Left lung (tissue), 14 donors: ENCODE measurements at places on chromosomes 12 and 14. TPM values are rescaled to one million over a fixed set of nuclear protein-coding genes. Genes with fewer than 3 reads are reported as not detected.

GRCh38 chr12:124497658-124498057 is 69.8 kb downstream of the NCOR2 start:
- no peaks in the 10 kb centered on the region for H3K27me3 ChIP-seq
- H3K4me3 ChIP-seq, result no peak overlapping the region
- H3K36me3 ChIP-seq, result peaks cover 30% of the 10 kb centered on the region
- no peak for DNase-seq

- DNase-seq, result peak; percentile 88
- H3K27me3 ChIP-seq, result no peaks in the 10 kb centered on the region
- peak overlapping the region; percentile 90 for H3K27ac ChIP-seq
- H3K36me3 ChIP-seq, result no peaks in the 10 kb centered on the region
Measured at GRCh38 chr14:55580470-55581341, 699 bp downstream of the KTN1 start.

GRCh38 chr12:96130396-96131059 is 63.6 kb upstream of the ELK3 start:
- H3K36me3 ChIP-seq, result no peaks in the 10 kb centered on the region
- no peak overlapping the region for H3K4me3 ChIP-seq
- H3K27ac ChIP-seq, result no peak overlapping the region
- no peak for DNase-seq
- no peaks in the 10 kb centered on the region for H3K27me3 ChIP-seq

DNA sequence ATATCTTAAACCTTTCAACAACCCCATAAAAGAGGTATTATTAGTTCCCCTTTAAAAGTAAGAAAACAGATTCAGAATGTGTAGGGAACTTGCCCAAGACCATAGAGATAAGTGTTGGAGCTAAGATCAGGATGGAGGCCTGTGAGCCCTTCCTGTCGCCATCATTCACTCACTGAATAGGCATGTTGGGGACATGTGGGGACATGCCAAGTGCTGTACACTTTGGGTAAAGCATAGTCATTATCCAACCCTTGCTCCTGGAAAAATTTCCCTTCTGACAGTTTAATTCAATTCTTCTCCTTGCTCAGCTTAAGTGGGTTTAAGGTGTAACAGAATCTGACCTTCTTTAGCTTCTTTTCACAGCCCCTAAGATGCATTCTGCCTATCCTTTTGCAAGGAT is 28.0 kb upstream of the C12orf42 start:
- H3K36me3 ChIP-seq, result no peaks in the 10 kb centered on the region
- no peak overlapping the region for H3K4me3 ChIP-seq
- no peaks in the 10 kb centered on the region for H3K27me3 ChIP-seq

DNA sequence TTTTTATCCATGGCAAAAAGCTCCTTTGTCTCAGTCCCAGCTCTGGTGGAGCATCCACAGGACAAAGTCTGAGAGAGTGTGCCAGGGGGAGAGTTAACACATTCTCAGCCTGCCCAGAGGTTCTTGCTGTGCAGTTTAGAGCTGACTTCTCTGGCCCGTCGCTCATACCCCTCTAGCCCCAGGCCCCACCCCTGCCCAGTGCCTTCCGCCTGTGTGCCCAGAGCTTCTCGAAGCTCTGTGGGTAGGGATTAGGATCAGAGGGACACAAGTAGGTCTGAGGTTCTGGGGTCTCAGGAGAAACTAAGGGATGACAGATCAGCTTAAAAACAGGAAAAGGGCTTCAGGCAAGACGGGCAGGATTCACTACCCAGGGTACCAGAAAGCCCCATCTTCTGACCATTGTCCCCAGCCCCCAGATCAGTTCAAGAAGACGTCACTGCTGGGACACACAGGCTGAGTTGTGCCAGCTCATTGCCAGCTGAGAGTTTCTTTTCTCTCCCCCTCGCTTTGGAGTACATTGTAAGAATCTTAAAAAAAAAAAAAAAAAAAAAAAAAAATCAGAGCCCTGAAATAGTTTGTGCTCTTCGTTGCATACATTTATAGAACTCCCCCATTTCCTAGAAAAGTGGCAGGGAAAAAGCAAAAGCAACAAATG is 127.0 kb downstream of the GCH1 start:
- no peak for DNase-seq
- no peak overlapping the region for H3K4me3 ChIP-seq
- no peaks in the 10 kb centered on the region for H3K4me1 ChIP-seq
- H3K27me3 ChIP-seq, result no peaks in the 10 kb centered on the region
- no peak overlapping the region for H3K27ac ChIP-seq

DNA sequence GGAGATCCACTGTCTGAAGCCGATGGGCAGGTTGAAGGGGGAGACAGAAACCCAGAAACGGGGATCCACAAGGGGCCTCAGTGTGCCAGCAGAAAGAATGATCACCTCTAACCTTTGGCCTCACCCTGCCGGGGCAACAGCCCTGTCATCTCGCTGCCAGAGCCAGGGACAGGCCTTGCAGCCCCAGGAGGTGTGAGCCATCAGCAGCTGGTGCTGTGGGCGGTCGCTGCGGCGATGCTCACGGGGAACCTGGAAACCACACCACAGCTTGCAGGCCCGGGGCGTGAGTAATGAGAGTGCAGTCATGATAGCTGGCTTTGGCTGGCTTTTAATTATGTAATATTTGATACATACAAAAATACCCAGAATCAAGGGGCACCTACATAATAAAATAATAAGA is 4.7 kb upstream of the TTC7B start:
- no peak overlapping the region for H3K27ac ChIP-seq
- H3K4me3 ChIP-seq, result no peak overlapping the region
- no peaks in the 10 kb centered on the region for H3K27me3 ChIP-seq
- no peaks in the 10 kb centered on the region for H3K4me1 ChIP-seq

- no peak for DNase-seq
- no peak overlapping the region for H3K27ac ChIP-seq
- no peak overlapping the region for H3K4me3 ChIP-seq
- H3K36me3 ChIP-seq, result no peaks in the 10 kb centered on the region
Measured at GRCh38 chr12:132390287-132391076, 61.1 kb upstream of the GALNT9 start.

GRCh38 chr14:25122211-25122610 is 72.3 kb upstream of the STXBP6 start:
- H3K4me3 ChIP-seq, result no peak overlapping the region
- DNase-seq, result no peak
- no peaks in the 10 kb centered on the region for H3K27me3 ChIP-seq
- no peaks in the 10 kb centered on the region for H3K4me1 ChIP-seq
- H3K36me3 ChIP-seq, result no peaks in the 10 kb centered on the region
- no peak overlapping the region for H3K27ac ChIP-seq

- DNase-seq, result peak; percentile 84
- no peaks in the 10 kb centered on the region for H3K36me3 ChIP-seq
- H3K27me3 ChIP-seq, result no peaks in the 10 kb centered on the region
- peak overlapping the region; percentile 62 for H3K4me3 ChIP-seq
- H3K4me1 ChIP-seq, result peaks cover 29% of the 10 kb centered on the region
Measured at GRCh38 chr12:6850796-6851152, 312 bp downstream of the CDCA3 start.

DNA sequence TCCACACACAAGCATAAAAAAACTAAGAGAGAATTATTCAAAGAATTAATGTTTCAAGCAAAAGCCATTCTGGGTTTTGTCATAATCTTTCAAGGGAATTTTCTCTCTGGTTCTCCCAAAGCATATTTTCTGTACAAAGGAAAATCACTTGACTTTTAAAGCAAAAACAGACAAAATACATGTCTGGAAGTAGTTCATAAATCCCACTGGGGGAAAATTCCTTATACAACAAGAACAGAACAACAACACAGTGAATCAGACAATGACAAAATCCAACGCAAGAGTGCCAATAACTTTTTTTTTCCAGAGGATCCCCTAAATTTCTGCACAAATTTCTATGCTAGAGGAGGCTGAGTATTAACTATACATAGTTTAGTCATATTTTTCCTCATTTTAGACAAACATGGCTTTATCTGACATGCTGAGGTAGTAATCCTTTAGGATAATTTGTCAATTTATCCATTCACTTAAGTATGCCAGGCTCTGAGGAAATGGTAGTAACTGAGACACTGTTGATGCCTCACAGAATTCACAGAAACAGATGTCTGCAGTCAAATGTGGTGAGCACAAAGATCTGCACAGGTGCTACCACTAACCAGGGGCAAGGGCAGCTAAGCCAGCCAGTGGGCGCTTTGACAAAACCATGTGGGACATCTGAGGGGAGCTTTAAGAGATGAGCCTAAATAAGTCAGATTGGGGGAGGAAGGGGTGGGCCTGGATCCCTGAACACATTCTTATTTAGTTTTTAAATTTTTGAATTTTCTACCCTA is 38.0 kb downstream of the GRIP1 start:
- no peak overlapping the region for H3K4me3 ChIP-seq
- no peaks in the 10 kb centered on the region for H3K36me3 ChIP-seq
- no peaks in the 10 kb centered on the region for H3K27me3 ChIP-seq
- no peak overlapping the region for H3K27ac ChIP-seq
- no peaks in the 10 kb centered on the region for H3K4me1 ChIP-seq

- H3K4me3 ChIP-seq, result no peak overlapping the region
- H3K36me3 ChIP-seq, result no peaks in the 10 kb centered on the region
- no peak overlapping the region for H3K27ac ChIP-seq
- no peaks in the 10 kb centered on the region for H3K27me3 ChIP-seq
- DNase-seq, result no peak
Measured at GRCh38 chr12:91746976-91747375, 398.7 kb downstream of the BTG1 start.

DNA sequence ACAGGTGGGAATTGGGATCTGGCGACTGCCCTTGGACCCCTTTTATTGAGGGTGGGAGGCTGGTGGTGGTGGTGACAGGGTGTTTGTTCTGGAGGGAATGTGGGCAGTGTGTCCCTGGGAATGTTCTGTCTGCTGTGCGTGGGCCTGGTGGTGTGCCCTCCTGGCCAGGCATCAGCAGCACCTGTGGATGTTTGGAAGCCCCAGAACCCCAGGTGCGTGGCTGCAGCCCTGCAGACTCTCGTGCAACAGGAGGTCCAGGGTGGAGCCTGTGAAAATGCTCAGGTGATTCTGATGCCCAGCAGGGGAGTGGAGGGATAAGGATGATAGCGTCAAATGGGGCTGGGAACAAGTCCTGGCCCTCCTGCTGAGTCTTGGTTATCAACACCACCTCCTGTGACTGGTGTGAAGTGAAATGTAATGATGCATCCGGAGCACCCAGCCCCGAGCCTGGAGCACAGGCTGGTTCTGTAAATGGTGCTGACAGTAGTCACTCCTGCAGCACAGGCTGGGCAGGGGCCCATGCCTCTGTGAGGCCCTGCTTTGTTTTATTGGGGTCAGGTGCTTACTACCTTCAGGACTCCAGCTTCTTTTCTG is 176.6 kb downstream of the TSPAN9 start:
- H3K27ac ChIP-seq, result no peak overlapping the region
- H3K36me3 ChIP-seq, result no peaks in the 10 kb centered on the region
- H3K27me3 ChIP-seq, result no peaks in the 10 kb centered on the region
- no peak overlapping the region for H3K4me3 ChIP-seq
- H3K4me1 ChIP-seq, result peaks cover 19% of the 10 kb centered on the region

DNA sequence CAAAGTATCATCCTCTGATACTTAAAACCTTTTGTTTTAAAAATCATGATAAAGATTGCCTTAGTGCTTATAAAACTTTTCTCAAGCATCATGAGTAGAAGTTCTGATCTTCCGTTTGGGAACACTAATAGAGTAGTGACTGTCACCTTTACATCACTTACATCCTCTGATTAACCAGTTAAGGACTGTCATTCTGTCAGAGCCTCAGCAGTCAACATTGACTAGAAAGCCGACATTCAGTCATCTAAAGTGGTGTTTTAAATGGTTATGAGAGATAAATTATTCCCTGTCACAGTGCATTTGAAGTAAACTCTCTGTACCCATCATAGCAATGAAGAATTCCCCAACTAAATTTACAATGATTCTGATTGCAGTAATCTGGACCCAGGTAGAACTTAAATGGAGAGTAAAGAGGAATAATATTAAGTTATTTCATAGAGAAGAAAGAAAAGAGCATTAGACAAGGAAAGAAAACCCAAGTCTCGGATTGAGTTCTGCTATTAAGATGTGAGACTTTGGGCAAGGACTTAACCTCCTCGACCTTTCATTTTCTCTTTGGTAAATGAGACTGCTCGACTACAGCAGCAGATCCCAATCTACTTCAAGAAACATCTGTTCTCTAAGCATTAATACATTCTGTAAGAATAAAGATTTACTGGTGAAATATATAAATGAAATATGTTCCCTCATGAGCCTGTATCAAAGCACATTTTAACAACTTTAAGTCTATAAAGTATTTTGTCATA is 563.9 kb upstream of the LMO3 start:
- no peak overlapping the region for H3K27ac ChIP-seq
- H3K36me3 ChIP-seq, result no peaks in the 10 kb centered on the region
- H3K4me3 ChIP-seq, result no peak overlapping the region
- no peaks in the 10 kb centered on the region for H3K4me1 ChIP-seq

- H3K4me1 ChIP-seq, result peaks cover 68% of the 10 kb centered on the region
- DNase-seq, result no peak
- H3K27me3 ChIP-seq, result no peaks in the 10 kb centered on the region
- H3K27ac ChIP-seq, result no peak overlapping the region
Measured at GRCh38 chr12:123109319-123109772, 41.5 kb downstream of the PITPNM2 start.

DNA sequence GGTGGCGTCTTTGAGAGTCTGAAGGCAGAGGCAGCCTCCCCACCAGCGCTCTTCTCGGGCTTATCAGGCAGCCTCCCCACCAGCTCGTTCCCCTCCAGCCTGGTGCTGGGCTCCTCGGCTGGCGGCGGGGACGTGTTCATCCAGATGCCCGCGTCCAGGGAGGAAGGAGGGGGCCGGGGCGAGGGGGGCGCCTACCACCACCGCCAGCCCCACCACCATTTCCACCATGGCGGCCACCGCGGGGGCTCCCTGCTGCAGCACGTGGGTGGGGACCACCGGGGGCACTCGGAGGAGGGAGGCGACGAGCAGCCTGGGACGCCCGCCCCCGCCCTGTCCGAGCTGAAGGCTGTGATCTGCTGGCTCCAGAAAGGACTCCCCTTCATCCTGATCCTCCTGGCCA is 11.8 kb downstream of the RNFT2 start:
- no peaks in the 10 kb centered on the region for H3K27me3 ChIP-seq
- DNase-seq, result no peak
- H3K27ac ChIP-seq, result no peak overlapping the region
- no peak overlapping the region for H3K4me3 ChIP-seq
- no peaks in the 10 kb centered on the region for H3K4me1 ChIP-seq

GRCh38 chr12:47236109-47236714 is 156.5 kb upstream of the AMIGO2 start:
- no peak for DNase-seq
- no peak overlapping the region for H3K4me3 ChIP-seq
- peaks cover 7% of the 10 kb centered on the region for H3K4me1 ChIP-seq
- H3K27ac ChIP-seq, result no peak overlapping the region
- H3K27me3 ChIP-seq, result no peaks in the 10 kb centered on the region

GRCh38 chr12:118641249-118641648 is 264.9 kb downstream of the SUDS3 start:
- H3K27ac ChIP-seq, result no peak overlapping the region
- H3K4me1 ChIP-seq, result no peaks in the 10 kb centered on the region
- no peaks in the 10 kb centered on the region for H3K27me3 ChIP-seq

- no peak overlapping the region for H3K27ac ChIP-seq
- no peaks in the 10 kb centered on the region for H3K4me1 ChIP-seq
- H3K4me3 ChIP-seq, result no peak overlapping the region
- no peaks in the 10 kb centered on the region for H3K27me3 ChIP-seq
Measured at GRCh38 chr14:44945264-44945663, 16.5 kb downstream of the KLHL28 start.

The MYL2 gene
- 2.2 TPM for total RNA-seq

The CMTM5 gene
- 0.71 TPM for total RNA-seq

The SLC6A15 gene
- 0.21 TPM for total RNA-seq

The ABCC9 gene
- total RNA-seq, result 14.1 TPM

The RPGRIP1 gene
- total RNA-seq, result 0.41 TPM
